Fibroblast of skin of abdomen (primary cell): ENCODE measurements at places on chromosomes 5 and 9.

DNA sequence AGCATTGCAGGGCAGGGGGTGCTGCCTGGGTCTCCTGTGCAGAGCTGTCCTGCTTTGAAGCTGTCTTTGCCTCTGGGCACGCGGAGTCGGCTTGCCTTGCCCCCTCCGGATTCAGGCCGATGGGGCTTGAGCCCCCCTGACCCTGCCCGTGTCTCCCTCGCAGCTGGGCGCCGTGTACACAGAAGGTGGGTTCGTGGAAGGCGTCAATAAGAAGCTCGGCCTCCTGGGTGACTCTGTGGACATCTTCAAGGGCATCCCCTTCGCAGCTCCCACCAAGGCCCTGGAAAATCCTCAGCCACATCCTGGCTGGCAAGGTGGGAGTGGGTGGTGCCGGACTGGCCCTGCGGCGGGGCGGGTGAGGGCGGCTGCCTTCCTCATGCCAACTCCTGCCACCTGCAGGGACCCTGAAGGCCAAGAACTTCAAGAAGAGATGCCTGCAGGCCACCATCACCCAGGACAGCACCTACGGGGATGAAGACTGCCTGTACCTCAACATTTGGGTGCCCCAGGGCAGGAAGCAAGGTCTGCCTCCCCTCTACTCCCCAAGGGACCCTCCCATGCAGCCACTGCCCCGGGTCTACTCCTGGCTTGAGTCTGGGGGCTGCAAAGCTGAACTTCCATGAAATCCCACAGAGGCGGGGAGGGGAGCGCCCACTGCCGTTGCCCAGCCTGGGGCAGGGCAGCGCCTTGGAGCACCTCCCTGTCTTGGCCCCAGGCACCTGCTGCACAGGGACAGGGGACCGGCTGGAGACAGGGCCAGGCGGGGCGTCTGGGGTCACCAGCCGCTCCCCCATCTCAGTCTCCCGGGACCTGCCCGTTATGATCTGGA lies 2.7 kb downstream of the CEL start:
- DNase-seq = no peak

- no peak for DNase-seq
These were observed 63.7 kb upstream of the PAM start for GRCh38 chr5:102691434-102691833.

DNA sequence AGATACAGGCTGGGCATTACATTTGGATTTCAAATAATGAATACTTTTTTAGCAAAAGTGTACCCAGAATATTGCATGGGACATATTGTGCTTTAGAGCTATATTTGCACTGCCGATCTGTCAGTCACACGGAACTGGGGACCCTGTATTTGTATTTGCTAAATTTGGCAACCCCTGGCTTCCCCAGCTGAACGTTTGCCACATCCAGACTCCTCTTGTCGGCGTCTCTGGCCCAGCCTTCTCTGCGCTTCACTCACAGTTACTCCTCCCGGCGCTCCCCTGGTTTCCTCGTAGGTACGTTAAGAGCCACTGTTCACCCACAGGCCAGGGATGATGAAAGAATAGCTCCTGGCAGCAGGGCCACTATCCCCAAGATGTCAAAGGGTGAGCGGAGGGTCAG lies 58.7 kb downstream of the NSUN2 start:
- DNase-seq = no peak

DNA sequence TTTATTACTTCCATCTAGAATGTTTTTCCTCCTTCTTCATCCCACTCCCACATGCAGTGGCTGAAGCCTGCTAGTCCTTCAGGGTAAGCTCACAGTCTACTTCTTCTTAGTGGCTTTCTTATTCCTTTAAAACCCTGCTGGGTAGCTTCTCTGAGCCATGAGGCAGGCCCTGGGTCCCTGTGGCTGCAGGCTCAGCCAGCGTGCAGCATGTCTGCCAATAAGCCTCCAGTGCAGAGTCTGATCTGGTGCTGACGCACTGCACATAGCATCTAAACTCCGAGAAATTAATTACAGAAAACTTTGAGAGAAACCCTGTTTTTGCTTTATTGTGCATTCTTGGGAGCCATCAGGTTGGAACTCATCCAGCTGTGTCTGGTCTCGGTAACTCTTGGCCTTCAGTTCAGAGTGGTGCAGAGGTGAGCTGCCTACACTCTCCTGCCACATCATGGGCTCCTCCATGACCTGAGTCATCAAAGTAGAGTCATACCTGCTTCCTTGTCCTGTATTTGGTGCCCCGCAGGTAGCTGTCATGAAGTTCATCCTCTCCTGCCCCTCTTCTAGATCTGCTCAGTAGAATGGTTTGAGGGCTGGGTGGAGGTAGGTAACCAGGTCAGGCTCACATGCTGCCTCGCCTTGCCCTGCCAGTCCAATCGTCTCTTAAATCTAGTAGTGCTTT lies 339.4 kb downstream of the KDM4C start:
- DNase-seq = no peak

GRCh38 chr5:81854485-81854884 lies 103.6 kb upstream of the SSBP2 start:
- no peak for DNase-seq

DNA sequence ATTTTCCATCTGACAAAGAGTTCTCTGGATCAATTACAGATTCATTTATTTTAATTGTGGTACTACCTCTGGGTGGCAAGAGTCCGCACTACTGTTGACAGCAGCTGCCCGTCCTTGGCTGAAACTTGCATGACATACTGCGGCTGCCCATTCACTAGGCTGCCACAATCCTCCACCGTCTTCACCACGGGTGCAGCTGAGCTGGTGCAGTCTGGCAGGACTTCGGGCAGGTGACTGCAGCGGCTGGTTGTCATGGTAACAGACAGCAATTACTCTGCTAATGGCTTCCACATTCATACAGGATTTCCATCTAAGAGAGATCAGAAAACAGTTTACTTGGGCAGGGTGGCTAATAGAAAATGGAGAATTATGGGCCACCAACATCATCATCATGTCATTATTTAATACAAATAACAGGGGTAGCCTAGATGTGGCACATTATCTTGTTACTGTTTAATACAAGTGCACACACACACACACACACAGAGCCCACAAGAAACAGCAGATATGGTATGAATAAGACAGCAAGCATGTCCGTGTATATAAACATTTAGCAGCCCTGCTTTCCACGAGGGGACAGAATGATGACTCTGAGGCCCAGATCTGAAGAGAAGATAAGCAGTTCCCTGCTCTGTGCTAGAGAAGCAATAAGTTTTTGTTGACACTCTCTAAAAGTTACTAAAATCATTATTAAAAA lies 112.3 kb downstream of the MARCHF3 start:
- DNase-seq = peak; percentile 21

GRCh38 chr5:73135429-73136054 lies 15.2 kb downstream of the TMEM171 start:
- DNase-seq = peak; percentile 72

- peak; percentile 75 for DNase-seq
These were observed 1.0 kb upstream of the FAM13B start for GRCh38 chr5:138033907-138034306.

DNA sequence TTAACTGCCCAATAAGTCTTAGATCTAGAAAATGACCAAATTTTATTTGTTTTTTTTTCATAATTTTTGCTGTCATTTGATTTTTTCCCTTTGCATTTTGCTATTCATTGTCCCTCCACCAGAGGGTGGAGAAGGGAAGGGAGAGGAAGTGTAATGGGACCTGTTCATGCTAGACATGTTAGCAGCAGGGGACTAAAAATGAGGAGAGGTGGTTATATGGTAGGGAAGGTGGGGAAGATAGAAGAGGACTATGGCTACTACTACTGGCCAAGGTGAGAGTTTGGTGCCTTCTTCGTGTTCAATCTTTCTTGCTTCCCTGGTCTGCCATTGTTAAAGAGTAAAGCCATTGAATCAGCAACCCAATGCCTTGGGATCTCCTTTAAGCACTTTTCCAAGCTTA lies 6.4 kb downstream of the GRIA1 start:
- peak; percentile 59 for DNase-seq

DNA sequence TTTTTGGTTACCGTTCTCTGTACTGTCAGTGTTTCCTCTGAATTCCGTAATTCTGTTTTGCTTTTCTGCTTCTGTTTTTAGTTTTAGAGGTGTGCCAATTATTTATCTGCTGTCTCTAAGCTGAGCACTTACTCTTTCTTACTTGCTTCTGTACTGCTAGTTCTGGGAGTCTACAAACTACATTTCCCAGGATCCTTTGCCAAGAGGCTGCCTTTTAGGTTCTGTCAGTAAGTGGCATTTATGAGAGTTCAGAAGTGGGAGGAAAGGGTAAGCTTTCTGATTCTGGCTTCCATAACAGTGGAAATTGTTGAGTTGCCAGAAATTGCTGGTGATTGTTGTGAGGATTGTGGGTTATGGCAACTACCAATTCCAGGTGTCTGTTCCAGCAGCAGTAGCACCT lies 102.4 kb downstream of the OSTF1 start:
- no peak for DNase-seq

DNA sequence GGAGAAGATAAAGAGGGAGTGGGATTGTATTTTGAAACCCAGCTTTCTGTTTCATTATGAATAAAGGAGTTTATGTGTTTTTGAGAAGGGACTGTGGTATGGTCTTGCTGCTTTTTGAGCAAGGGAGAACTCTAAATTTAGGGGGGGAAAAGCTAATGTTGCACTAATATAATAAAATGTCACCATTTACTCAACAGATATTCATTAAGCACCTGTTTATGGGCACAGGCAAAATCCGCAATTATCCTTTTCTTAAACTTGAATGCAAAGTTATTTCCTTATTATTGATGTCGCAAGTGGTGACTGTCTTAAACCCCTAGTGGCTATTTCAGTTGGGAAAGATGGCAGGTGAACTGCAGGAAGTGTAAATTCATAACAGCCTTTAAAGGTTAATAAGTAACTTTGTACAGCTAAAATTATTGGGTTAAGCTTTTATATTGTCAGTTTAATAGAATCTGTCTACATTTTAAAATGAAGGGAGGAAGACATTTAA lies 1.5 kb downstream of the CDC42SE2 start:
- DNase-seq = no peak

DNA sequence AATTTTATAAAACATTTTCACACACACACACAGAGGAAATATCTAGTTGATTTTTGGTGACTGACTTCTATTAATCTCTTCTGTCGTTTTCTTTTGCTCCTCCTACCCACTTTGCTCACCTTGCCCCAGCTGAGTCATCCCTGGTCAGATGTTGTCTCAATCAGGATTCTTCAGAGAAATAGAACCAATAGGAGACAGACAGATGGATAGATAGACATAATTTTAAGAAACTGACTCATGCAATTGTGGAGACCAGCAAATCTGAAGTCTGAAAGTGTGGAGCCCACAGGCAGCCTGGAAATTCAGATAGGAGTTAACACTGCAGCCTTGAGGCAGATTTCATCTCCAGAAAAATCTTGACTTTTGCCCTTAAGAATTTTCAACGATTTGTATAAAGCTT lies 37.0 kb upstream of the PIK3R1 start:
- DNase-seq = peak; percentile 36

DNA sequence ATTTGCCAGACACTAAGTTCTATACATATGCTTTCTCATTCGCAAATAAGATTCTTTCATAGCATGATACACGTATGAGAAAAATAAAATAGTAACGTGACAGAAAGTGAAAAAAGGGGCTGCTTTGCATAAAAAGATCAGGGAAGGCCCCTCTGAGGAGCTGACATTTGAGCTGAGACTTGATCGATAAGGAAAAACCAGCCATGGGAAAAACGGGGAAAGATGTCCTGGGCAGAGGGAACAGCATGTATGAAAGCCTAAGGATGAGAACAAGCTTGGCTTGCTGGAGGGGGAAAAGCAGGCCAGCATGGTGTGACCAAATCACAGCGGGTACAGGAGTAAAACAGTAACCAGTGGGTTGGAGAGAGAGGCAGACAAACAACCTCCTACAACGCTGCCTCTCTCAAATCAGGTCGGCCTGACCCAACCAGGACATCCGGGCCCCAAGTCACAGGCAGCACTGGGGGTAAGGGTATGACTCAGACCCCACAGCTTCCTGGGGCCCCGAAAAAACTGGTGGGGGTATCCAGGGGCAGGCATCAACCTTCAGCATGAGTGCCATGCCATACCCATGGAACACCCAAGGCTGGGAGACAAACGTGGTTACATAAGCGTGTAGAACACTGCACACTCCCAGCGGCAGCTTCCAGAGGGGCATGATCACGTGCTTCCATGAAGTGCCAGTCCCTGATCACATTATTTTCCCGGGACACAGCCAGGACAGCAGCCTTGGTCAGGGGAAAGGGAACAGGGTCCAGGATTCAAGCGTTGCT lies 2.2 kb downstream of the TNIP1 start:
- no peak for DNase-seq

DNA sequence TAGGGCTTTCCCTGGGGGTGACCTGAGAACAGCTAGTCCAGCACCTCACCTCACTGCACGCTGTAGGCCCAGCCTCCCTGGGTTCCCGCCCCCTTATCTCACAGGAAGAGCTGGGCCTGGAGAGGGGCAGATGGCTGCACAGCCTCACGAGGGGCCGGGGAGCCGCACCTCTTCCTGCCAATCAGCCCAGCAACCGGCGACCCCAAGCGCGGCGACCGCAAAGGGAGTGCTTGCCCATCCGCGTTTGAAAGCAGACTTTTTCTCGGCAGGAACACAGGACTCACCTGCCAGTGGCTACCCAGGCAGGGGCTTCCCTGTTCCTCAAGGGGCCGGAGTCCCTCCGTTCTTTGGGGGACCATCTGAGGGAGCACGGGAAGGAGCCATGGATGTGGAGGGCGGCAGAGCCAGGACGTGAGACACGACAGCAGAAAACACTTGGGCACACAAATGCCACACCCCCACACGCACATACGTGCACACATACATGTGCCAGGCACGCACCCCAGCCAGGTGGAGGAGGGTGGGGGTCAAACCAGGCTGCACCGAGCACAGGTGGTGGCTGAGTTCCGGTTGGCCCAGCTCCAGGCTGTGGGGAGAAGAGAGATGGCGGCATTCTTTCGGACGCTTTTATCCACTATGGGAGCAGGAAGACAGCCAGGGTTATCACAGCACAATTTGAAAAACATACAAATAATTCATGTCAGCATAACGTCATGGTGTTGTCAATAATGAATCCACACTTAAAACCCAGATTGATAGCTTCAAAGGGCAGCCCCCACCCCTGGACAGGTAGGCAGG lies 11.3 kb downstream of the TMEM250 start:
- DNase-seq = no peak

GRCh38 chr9:79080536-79080935 lies 491.2 kb upstream of the TLE4 start:
- peak; percentile 29 for DNase-seq

DNA sequence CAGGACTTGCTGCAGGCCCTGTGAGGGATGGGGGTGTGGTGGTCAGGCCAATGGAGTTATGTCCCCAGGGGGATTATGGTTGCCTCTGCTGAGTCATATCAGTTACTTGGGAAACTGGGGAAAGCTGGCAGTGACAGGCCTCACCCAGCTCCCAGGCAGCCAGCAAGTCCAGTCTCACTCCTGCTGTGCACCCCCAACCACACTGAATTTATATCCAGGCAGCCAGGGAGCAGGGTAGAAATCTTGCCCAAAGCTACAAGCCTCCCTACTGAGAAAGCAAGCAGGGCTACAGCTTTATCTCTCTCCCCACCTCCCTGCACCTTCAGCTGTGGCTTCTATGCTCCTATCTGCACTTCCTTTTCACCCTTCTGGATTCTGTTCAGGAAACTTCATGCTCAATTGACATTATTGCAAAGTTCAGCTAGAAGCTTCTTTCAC lies 2076.0 kb upstream of the CDH9 start:
- no peak for DNase-seq
